Muscle of back (tissue), 13 donors: ENCODE measurements at places on chromosomes 7 and 10. TPM values are rescaled to one million over a fixed set of nuclear protein-coding genes. Genes with fewer than 3 reads are reported as not detected.

GRCh38 chr7:91291902-91292301 lies 27.7 kb downstream of the FZD1 start:
- no peak for DNase-seq

DNA sequence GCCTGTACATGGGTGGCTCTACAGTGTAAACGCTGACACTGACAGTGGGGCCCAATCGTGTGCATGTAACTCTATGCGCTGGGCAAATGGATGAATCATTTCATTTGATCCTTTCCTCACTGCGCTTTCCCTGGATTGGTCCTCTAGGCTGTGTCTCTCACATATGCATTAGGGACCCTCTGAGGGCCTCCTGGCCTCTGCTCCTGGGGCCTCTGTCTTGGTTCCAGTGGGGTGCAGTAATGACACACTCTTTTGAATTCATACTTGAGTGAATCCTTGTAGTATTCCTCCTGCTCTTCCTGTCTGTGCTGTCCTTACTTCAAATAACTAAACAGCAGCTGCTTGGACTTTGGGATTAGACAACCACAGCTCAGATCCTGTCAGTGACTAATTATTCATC lies 176.5 kb upstream of the ADO start:
- DNase-seq, result no peak

DNA sequence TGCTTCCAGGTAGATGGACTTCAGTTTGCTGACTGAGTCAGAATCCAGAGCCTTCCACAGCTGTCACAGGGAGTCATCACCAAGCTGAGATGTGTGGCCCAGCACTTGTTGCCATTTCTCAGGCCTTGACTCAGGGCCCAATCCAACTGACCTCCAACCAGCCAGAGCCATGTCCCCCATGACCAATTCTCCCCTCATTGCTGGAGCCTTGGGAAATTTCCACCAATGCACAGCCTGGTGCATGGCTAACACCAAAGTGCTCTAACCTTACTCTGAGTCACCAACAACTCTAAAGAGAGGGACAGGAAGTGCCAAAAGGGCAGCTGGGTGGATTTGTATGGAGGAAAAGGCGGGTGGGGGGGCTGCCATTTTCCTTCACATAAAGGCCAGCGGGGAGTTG lies 13.4 kb upstream of the GLI3 start:
- DNase-seq, result no peak

UPK3BL2 gene
- 9.9 TPM for polyA plus RNA-seq

DNA sequence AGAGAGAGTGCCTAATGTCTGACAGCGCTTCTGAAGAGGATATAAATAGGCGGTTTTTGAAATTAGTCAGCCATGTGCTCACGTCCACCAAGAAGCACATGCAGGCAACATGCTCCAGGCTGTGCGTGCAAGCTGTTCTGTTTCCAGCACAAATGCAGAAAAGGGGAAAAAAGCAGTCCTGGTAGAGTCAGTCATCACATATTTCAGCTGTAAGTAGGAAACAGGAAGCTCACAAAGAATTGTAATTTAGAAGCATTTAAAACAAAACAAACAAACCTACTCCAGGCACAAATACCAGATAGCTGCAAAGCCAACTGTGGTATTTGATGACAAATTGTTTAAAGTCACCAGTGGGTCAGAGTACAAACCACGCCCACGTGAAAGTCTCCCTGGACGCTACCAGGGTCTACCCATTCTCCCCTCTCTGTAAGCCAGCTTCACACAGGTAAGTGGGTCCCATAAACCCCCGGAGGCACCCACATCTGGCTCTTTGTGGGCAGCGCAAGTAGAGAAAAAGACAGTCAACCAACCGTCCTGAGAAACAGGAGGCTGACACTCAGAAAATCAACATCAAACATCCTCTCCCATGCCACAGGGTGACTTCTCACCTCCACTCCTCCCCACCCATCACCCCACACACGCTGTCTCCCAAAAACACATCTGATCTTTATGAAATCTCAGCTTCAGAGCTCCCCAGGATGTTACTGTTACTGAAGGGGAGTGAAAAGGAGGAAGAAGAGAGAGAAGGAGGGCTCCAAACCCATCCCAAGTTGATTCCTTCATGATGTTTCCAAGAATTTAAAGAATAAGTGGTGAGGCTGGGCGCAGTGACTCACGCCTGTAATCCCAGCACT lies 186.4 kb downstream of the FAM107B start:
- no peak for DNase-seq

C10orf67 gene
- polyA plus RNA-seq, result 0.18 TPM

DNA sequence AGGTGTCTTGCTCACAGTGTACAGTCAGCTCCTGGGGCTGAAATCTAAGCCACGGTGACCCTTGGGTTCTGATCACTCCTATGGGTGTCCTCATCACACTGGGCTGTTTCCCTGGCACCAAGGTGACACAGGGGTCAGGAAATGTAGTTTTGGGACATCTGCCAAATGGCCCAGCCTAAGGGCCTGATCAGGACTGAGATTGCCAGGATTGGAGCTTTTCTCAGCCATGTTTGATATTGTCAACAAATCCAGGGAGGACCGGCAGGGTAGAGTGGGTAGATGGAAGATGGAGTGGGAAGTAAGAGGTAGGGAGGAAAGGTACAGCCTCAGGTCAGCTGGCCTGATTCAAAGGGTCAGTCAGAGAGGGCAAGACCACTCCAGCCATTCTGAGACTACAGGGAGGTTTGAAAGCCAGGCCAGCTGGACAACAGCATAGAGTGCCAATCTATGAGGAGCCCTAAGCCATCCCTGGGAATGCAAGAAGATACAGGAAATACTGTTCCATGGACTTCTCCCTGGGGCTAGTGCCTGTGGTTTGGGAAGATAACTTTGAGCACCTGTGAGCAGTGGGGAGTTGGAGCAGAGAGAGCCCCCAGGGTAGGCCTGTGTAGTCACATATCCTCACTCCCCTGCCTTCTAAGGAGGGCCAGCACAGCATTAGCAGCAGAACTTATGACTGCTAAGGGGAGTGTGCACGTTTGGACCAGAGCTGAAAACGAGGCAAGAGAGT lies 377.3 kb upstream of the ZMIZ1 start:
- DNase-seq, result no peak

DNA sequence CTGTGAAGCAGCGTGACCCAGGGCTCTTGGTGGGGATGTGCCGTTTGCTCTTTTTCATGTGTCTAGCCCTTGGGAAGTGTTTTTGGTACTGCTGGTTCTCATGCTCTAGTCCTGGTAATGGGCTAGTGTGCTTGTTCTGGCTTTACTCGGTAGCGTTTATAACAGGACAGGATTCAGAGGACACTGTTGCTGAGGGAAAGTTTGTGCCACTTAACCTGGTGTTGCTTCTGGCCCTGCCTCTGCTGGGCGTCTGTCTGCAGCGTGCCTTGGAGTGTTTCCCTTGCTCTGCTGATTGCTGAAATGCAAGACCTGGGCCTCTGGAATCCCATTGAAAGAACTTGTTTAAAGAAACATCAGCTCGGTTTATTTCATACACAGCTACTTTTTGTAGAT lies 35.0 kb downstream of the INPP5A start:
- no peak for DNase-seq

GRCh38 chr10:5486853-5487235 lies 12.5 kb downstream of the CALML5 start:
- DNase-seq, result no peak
